ENCODE measurements at places on chromosomes 7 and 10. TPM values are rescaled to one million over a fixed set of nuclear protein-coding genes. Genes with fewer than 3 reads are reported as not detected.

The DRGX gene
- not detected for total RNA-seq

GRCh38 chr7:39691821-39692220 is 68.4 kb downstream of the RALA start:
- no peak for DNase-seq

DNA sequence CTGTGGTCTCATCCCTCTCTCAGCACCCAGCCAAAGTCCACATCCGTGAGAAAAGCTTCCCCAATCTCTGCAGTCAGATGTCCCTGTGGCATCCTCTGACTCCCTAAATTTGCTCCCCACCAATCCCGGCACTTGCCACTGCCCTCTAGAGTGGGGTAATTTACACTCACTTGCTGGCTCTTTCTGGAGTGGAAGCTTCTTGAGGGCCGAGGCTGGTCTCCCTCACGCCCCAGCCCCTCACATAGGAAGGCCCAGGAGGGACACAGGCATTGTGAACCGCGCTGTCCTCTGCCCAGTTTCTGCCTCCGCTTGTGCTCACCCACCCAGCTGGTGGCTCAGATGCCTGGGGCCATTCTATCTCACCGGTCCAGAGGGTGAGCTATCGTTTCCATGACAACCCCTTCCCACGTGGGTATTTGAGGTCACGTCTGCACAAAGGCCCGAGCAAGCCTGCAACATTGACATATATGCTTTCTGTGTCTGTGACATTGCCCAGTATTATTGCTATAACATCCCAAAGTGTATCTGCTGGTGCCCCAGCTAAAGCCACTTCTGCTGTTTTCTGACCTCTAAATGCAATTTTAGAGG is 97.3 kb upstream of the CTBP2 start:
- DNase-seq: no peak

GRCh38 chr7:88243345-88243909 is 23.6 kb upstream of the SRI start:
- DNase-seq: peak; percentile 30

GRCh38 chr7:109003742-109004141 is 434.1 kb downstream of the DNAJB9 start:
- DNase-seq: no peak

DNA sequence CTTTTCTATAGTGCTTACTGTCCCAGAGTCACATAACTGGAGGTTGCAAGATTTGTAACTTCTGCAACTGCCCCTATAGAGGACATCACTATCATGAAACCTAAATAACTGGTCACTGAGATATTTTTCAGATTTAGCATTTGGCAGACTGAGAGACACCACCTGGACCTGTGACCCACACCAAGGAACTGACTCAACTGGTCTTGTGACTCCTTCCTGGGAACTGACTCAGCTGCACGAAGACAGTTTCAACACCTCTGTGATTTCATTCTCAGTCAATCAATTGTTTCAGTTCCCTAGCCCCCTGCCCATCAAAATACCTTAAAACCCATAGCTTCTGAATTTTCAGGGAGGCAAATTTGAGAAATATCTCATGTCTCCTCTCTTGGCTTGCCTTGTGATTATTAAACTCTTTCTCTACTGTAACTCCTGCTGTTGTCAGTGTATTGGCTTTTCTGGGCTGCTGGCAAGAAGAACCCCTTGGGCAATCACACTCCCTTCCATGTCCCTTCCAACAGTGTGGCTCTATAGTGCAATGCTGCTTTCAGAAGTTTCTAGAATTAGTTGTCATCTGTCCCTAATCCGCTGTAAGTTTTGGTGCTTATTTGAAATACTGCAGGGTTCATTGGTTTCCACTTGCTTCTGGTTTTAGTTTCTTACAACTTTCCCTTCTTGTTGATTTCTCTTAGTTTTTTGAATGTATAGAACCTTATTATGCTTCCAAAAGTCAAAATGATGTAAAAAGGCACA is 127.8 kb upstream of the ADCY1 start:
- no peak for DNase-seq

GRCh38 chr10:104981995-104982394 is 340.9 kb downstream of the SORCS3 start:
- DNase-seq: no peak

DNA sequence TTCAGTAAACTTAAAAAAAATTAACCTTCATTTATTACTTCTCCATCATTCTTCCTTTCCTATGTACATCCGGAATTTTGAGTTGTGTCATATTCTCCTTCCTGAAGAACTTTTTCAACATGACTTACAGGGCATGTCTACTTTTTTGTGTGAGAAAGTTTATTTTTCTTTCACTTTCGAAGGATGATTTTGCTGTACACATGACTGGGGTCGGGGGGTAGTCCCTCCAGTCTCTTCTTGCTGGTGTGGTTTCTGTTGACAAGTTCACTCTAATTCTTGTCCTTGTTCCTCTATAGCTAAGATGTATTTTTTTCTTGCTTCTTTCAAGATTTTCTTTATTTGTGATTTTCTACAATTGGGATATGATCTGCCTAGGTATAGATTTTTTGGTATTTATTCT is 55.8 kb downstream of the INPP5A start:
- DNase-seq: no peak

GRCh38 chr10:52597189-52597863 is 175.3 kb downstream of the MBL2 start:
- no peak for DNase-seq

The TAS2R3 gene
- 5.2 TPM for total RNA-seq

The ARF5 gene
- 218 TPM for total RNA-seq

The IL15RA gene
- total RNA-seq: 18.5 TPM

GRCh38 chr10:103575416-103576075 is 82.0 kb downstream of the NEURL1 start:
- DNase-seq: no peak

DNA sequence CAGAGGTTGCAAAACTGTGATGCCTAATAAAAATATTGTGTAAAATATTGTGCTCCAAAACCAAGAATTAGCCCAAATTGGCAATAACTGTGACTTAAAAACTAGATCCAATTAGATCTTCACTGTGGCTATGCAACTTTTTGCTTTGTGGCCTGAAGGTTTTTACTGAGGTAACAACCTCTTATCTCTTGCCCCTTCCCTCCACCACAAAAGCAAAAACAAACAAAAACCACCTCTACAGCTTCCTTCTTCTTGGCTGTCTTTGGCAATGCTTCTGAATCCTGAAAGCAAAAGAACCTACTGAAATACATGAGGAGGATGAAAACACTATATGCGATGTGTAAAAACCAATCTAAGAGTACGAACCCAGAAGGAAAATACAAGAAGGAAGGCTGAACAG is 226.7 kb upstream of the MBL2 start:
- no peak for DNase-seq

DNA sequence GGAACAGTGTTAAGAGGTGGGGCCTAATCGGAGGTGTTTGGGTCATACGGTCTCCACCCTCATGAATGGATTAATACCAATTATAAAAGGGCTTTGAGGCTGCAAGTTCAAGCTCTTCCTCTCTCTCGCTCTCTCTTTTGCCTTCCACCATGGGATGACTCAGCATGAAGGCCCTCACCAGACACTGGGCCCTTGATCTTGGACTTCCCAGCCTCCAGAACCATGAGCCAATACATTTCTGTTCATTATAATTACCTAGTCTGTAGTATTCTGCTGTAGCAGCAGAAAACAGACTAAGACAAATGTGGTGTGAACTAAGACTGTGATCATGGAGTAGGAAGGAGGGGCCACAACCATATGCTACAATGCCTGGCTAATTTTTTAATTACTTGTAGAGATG is 7.7 kb downstream of the AIFM2 start:
- no peak for DNase-seq

The CRHR2 gene
- total RNA-seq: not detected

The TRDMT1 gene
- total RNA-seq: 6.5 TPM

GRCh38 chr7:101813402-101814019 is 3.9 kb upstream of the CUX1 start:
- DNase-seq: no peak

GRCh38 chr7:121244120-121244870 is 84.5 kb upstream of the WNT16 start:
- DNase-seq: no peak

The LAMB1 gene
- 64.1 TPM for total RNA-seq

The LDB3 gene
- 13.0 TPM for total RNA-seq

DNA sequence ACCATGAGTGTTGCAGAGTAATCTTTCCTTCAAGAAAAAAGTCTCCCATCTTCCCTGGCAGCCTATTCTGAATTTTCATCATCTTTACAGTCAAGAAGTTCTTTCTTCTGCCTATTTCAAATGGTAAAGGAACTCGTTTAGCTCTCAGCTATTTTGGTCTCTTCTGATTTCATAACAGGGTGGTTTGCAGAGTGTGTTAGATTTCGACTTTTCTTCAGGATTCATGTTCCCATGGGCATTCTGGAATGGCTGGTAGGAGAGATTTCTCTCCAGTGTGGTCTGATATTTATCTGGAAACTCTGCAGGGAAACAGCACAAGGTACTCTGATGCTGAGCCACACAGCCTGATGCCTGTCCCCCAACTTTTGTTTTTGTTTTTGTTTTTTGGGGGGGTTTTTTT is 111.1 kb upstream of the FAM171A1 start:
- DNase-seq: no peak

The SFXN2 gene
- total RNA-seq: 26.6 TPM

- DNase-seq: no peak
These were observed 41.0 kb upstream of the C10orf120 start for GRCh38 chr10:122740640-122741039.

DNA sequence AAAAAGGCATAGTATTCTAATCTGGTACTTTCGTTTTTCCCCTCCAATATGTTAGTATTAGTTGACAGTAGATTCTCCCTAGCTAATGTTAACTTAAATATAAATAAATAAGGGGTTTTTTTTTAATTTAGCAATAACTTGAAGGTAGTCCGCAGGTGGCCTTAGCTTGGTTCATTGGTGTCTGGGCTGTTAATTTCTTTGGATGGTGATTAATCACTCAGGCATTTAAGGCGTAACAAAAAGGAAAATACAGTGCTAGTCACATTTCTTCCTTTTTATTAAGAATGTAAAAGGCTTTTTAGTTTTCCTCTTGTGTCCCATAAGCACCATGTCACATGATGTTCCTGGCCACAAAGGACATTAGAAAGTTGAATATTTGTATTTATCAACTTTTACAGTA is 161.0 kb upstream of the POT1 start:
- DNase-seq: no peak

The SLC25A28 gene
- total RNA-seq: 50.6 TPM

DNA sequence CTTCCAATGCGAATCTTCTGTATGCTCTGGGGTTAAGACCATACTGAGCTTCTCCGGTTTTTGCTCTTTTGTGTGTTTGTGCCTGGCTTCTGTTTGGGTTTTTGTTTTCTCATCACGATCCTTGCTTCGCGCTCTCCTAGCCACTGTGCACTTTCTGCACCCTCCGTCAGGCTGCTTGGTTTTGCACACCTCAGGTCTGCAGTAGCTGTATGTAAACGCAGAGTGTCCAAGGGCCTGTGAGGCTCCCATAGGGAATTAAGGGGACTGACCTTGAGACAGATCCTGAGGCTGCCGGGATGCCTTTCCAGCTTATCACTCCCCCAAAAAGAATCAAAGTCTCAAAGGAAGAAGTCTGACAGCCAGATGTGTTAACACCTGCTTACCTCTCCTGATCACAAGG is 95.2 kb downstream of the PROSER2 start:
- DNase-seq: no peak

The SFMBT2 gene
- total RNA-seq: 18.5 TPM

DNA sequence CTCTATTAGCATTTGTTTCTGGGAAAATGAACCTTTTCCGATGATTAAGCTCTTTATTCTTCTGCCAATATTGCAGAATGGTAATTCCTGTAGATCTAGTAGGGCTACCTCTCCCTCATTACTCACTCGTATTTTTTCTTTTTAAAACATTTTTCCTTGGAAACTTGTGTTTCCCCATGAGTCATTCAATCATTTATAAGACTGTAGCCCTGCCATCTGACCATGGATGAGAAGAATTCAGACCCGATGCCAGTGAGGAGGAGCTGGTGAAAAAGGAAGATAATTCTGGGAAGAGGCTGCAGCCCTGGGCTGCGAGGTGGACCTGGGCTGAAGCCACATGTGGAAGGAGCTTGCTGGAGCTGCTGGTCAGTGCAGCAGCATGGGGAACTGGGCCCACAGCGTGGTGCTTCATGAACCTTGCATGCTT is 242.8 kb downstream of the KLF6 start:
- DNase-seq: no peak

The CASP7 gene
- 27.5 TPM for total RNA-seq

GRCh38 chr7:116426428-116427156 is 72.9 kb upstream of the CAV2 start:
- DNase-seq: no peak

GRCh38 chr10:109993551-109994330 is 14.0 kb upstream of the ADD3 start:
- DNase-seq: no peak

The NPFFR1 gene
- total RNA-seq: 1.1 TPM

The COL13A1 gene
- 2.1 TPM for total RNA-seq

The SNCG gene
- 38.5 TPM for total RNA-seq

- DNase-seq: no peak
These were observed 30.8 kb upstream of the GOT1 start for GRCh38 chr10:99461230-99461629.

- no peak for DNase-seq
These were observed 738 bp upstream of the NCAPG2 start for GRCh38 chr7:158705234-158705850.

- DNase-seq: peak; percentile 11
These were observed 642 bp upstream of the PRKG1 start for GRCh38 chr10:51073453-51074237.

The MOGAT3 gene
- not detected for total RNA-seq

DNA sequence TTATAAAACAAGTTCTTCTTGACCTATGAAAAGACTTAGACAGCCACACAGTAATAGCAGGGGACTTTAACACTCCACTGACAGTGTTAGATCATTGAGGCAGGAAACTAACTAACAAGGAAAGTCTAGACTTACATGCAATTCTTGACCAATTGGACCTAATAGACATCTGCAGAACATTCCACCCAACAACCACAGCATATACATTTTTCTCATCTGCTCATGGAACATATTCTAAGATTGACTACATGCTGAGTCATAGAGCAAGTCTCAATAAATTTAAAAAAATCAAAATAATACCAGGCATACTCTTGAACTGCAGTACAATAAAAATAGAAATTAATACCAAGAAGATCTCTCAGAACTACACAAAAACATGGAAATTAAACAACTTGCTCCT is 219.5 kb upstream of the HPS1 start:
- DNase-seq: no peak
